ENCODE measurements at places on chromosomes 12 and 14.

DNA sequence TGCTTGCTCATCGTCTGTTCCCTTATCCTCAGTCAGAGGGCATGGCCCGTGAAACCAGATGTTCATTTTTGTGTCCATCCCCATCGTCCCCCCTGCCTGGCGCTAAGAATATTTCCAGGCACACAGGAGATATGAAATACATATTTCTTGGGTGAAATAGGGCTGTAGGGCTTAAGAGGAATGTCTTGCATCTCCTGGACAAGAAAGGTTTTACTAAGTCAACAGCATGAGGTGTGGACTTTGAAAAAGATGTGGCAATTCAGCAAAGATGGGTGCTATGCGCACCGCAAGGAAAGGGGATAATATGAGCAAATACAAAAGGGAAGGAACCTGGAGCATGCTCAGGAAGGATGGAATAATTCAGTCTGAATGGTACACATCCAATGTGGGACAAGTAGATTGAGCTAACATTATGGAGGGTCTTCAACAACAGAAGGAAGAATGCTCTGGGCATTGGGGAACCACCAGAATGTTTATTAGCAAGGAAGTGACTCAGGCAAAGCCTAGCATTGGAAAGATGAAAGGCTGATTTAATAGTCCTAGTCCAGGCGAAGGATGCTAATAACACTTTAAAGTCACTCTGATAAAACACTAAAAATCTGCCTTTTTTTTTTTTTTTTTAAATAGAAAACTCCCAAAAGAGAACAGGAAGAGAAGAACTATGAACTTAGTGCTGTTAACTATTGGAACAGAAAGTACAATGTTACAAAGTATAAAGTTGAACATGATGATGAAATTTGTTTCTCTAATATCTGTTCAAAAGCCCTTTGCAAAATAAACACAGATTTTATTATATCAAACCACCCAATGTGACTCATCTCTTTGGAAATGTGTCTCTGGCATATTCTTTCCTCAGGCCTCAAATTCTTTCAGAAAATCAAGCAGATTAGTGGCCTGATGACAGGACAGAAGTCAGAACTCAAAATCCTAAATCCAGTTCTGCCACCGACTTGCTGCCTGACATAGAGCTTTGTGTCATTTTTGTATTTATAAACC, 449.5 kb downstream of the BCAT1 start:
- DNase-seq, result no peak
- H3K27ac ChIP-seq, result peak overlapping the region; percentile 32
- H3K4me3 ChIP-seq, result no peak overlapping the region
- H3K27me3 ChIP-seq, result no peaks in the 10 kb centered on the region
- H3K36me3 ChIP-seq, result no peaks in the 10 kb centered on the region

DNA sequence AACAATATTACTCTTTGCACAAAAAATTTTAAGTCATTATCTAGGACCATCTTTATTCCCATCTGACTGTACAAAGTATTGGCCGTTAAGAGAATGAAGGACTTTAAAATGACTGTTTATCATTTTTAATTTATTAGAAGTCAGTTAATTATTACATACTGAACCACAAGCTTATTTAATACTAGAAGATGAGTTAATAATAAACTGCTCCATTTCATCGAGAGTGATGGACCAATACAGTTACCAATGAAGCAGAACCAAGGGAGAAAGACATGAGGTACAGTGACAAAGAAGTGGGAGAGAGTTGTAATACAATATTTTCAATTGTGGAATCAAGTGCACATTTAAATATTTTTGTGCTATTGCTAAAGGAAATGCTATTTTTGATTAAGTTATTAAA, 83.3 kb downstream of the PTPRO start:
- no peak for DNase-seq
- no peak overlapping the region for H3K4me3 ChIP-seq
- H3K27me3 ChIP-seq, result no peaks in the 10 kb centered on the region
- no peaks in the 10 kb centered on the region for H3K36me3 ChIP-seq

GRCh38 chr14:50109342-50109741, 7.0 kb downstream of the VCPKMT start:
- DNase-seq, result peak; percentile 25
- no peaks in the 10 kb centered on the region for H3K27me3 ChIP-seq
- no peak overlapping the region for H3K27ac ChIP-seq
- no peak overlapping the region for H3K4me3 ChIP-seq
- no peaks in the 10 kb centered on the region for H3K4me1 ChIP-seq

DNA sequence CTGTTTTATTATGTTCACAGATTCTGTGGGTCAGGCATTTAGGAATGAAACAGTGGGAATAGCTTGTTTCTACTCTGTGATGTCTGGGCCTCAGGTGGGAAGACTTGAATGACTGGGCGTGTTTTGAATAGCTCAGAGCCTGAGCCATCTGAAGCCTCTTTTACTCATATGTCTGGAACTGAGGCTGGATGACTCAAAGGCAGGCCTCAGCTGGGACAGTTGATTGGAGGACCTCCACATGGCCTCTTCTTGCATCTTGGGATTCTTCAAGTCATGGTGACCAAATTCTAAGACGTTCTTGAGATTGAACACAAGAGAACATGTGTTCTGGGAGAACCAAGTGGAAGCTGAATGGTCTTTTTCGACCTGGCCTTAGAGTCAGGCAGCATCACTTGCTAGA, 45.8 kb upstream of the TBX3 start:
- no peak overlapping the region for H3K4me3 ChIP-seq
- DNase-seq, result no peak
- H3K27ac ChIP-seq, result no peak overlapping the region
- peaks cover under 1% of the 10 kb centered on the region for H3K27me3 ChIP-seq

GRCh38 chr12:1573960-1574864, 20.2 kb downstream of the FBXL14 start:
- no peak overlapping the region for H3K4me3 ChIP-seq
- H3K36me3 ChIP-seq, result no peaks in the 10 kb centered on the region
- peak; percentile 17 for DNase-seq

DNA sequence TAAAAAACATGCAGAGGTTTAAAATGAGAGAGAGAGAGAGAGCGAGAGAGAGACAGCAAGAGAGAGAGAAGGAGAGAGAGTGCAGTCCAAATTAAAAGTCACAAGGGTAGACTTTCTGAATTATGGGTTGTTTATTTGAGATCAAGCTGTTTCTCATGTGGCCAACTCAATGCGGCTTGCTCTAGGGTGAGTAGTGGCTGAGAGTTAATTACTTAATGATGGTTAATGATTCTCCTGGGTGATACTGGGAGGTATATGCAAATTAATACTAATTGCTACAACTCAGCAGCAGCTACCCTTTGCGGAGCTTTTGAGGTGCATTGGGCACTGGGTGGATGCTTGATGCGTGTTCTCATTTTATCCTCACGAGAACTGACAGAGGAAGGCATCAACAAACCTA, 122.1 kb upstream of the NOS1 start:
- H3K4me1 ChIP-seq, result no peaks in the 10 kb centered on the region
- no peak for DNase-seq
- peaks cover 2% of the 10 kb centered on the region for H3K27me3 ChIP-seq

DNA sequence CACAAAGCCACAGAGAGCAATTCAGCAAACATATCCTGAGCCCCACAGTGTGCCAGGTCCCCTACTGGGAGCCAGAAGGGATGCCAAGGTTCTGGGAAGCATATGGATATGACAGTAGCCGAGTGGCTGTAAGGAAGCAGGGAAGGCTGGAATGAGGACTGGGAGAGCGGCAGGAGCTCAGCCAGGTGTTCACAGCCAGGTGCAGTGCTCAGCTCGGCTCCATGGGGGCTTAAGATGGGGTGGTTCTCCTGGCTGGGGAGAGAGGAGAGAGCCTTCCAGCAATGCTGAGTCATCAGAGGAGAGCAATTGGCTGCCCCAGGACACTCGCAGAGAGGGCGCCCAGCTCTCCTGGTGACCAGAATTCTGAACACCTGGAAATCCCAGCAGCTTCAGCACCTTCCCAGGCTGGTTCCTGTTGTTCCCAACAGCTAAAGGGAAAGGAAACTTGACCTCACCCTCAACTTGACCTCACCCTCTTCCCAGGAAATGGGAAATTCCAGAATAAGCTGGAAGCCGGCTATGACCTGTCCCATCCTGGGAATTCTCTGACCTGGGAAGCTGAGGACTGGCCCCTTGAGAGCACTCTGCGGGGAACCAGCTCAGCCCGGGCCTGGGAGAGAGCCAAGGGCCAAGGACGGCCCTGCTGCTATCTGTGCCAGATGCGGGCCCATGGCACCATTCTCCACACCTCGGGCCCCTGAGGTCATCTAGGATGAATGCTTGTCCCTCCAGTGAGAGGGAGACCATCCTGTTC, 34.6 kb downstream of the SLC6A12 start:
- H3K4me1 ChIP-seq, result no peaks in the 10 kb centered on the region
- H3K4me3 ChIP-seq, result no peak overlapping the region
- H3K27me3 ChIP-seq, result no peaks in the 10 kb centered on the region
- DNase-seq, result no peak
- H3K27ac ChIP-seq, result no peak overlapping the region

- DNase-seq, result no peak
- H3K36me3 ChIP-seq, result no peaks in the 10 kb centered on the region
- H3K27me3 ChIP-seq, result no peaks in the 10 kb centered on the region
- H3K27ac ChIP-seq, result peak overlapping the region; percentile 84
Measured at GRCh38 chr14:68639000-68639757, 153.7 kb downstream of the ZFP36L1 start.

DNA sequence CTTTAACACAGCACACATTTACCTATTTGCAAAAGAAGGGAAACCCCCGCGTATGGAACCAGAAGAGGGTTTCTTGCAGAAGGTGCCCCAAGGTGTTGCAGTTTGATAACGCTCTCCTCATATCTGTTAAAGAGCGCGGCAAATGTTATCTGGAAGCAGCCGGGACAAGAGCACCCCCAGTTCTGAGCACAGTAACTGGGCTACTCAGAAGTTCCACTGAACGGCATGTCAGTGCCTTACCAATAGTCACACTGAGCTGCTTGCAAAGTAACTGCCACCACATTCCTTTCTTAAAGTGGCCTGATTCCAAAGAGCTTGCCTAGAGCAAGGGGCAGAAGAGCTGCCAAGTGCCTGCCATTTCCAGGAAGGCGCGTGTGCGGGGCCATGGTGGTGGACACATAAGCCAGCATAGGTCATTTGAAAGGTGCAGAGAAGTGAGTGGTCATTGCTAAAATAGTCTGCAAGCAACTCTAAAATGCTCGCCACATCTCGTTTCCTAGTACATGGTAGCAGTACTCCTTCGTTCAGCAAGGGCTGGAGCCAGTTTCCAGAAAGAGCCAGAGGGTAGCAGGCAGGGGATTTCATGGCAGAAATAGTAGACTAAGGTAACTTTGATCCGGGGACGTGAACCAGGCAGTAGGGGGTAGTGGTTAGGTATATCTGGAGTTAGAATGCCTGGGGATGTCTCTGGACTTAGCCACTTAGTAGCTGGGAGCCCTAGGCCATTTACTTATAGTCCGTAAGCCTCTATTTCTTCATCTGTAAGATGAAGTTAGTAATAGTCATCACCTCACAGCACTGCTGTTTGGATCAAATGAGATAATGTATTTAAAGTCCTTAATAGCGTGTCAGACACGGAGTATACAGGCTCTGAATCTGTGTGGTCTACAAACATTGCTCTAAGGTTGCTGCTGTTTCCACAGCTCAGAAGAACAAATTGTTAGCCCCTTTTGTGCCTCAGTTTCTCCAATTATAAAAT, 37.6 kb downstream of the SPTB start:
- peak overlapping the region; percentile 86 for H3K27ac ChIP-seq
- no peaks in the 10 kb centered on the region for H3K4me1 ChIP-seq
- DNase-seq, result peak; percentile 24
- H3K27me3 ChIP-seq, result peaks cover 15% of the 10 kb centered on the region
- no peak overlapping the region for H3K4me3 ChIP-seq

DNA sequence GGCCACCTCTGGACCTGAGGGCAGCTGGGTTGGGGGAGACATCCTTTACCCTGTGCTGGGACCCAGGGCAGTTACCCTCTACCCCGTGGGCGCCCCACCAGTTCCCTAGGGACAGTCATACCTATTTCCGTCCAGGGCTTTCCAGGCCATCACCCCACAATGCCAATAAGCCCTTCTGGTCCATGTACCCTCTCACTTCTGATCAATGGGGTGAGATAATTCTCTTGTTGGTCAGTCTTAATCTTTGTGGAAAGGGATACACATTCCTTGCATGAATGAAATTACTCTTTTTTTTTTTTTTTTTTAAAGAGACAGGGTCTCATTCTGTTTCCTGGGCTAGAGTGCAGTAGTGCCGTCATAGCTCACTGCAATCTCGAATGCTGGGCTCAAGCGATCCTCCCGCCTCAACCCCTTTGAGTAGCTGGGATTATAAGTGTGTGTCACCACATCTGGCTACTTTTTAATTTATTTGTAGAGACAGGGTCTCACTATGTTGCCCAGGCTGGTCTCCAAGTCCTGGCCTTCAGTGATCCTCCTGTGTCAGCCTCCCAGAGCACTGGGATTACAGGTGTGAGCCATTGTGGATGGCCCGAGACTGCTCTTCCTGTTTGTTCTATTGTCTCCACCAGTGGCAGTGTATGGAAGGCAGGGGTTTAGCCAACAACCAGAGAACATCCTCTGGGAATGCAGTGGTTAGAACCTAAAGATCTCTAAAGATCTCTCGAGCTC, 46.3 kb upstream of the STON2 start:
- no peak overlapping the region for H3K4me3 ChIP-seq
- no peak overlapping the region for H3K27ac ChIP-seq
- no peaks in the 10 kb centered on the region for H3K36me3 ChIP-seq
- H3K27me3 ChIP-seq, result no peaks in the 10 kb centered on the region
- peaks cover 3% of the 10 kb centered on the region for H3K4me1 ChIP-seq

- DNase-seq, result no peak
- H3K36me3 ChIP-seq, result peaks cover 66% of the 10 kb centered on the region
- H3K4me3 ChIP-seq, result no peak overlapping the region
- peak overlapping the region; percentile 82 for H3K27ac ChIP-seq
Measured at GRCh38 chr14:73723797-73724661, 9.8 kb upstream of the PNMA1 start.

DNA sequence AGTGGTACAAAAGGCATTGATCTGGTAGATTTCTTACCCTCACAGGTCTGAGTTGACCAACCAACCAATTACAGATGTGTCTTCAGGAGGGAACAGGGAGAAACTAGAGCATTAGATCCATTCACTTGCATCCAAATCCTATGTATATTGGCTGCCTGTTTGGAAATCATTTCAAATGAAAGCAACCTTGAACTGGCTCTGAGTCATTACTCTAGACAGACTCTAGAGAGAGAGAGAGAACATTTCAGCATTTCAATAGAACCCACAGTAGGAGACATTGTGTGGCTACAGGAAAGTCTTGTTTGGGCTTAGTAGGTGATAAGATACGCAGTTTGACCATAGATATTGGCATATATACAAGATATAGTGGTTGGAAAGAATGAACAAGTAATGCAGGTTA, 114.5 kb downstream of the PTPRR start:
- DNase-seq, result no peak
- no peak overlapping the region for H3K27ac ChIP-seq
- H3K4me1 ChIP-seq, result no peaks in the 10 kb centered on the region
- H3K36me3 ChIP-seq, result no peaks in the 10 kb centered on the region
- H3K4me3 ChIP-seq, result no peak overlapping the region

DNA sequence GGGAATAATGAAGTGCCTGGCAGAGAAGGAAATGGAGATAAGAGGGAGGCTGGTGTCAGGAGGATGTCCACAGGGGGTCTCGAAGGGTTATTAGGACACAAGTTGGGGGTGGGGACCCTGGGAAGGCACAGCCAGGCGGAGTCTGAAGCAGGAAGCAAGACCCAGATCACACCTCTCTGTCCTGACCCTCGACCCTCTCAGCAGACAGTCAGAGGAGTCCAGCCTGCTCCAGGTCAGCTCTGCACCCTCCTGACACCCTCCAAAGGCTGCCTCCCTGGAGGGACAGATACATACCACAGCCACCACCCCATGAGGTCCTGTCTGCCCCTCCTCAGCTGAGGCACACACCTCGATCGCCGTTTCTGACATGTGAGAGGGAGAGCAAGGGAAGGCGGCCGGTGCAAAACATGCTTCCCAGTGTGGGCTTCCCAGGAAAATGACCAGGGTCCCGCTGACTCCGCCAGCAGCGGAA, 9.0 kb downstream of the BCL11B start:
- peak; percentile 39 for DNase-seq
- peaks cover 7% of the 10 kb centered on the region for H3K27me3 ChIP-seq
- no peak overlapping the region for H3K4me3 ChIP-seq
- H3K36me3 ChIP-seq, result no peaks in the 10 kb centered on the region

All from lung (tissue), 17 donors.